ENCODE measurements at places on chromosomes 4 and X.

DNA sequence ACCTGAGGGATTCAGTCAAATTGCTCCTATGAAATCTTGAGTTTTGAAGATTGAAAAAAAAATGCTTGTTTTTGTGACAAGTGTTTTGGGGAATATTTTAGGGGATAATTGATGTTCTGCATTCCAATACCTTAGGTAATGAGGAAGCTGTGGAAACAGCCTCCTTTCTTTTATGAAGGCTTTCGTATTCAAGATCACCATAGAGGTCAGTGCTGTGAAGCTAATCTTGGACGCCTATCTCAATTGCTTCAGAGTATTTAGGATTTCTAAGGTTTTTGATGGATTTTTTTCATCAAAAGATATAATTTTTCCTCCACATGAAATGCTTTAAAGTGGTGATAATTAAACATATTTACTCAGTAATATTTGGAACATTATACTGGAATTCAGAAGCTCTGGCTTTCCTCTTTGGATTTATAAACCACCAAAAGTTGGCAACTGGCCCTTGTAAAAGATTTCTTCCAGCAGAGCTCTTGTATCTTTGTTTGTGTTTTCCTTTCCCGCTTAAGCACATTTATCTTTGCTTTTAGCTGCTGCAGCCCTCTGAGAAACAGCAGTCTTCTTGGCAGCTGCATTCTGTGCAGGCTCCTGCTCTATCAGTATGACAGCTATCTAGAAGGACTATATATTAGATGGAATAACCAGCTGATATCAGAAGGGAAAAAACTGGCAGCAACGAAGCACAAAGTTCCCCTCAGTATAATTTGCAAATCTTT is 63.7 kb downstream of the HMGB2 start:
- DNase-seq: no peak

- no peak for DNase-seq
Measured at GRCh38 chr4:138522366-138522765, 280.2 kb upstream of the SLC7A11 start.

- no peak for DNase-seq
Measured at GRCh38 chr4:160233141-160233540, 1130.3 kb downstream of the RAPGEF2 start.

- no peak for DNase-seq
Measured at GRCh38 chrX:44675362-44676024, 132.8 kb upstream of the FUNDC1 start.

DNA sequence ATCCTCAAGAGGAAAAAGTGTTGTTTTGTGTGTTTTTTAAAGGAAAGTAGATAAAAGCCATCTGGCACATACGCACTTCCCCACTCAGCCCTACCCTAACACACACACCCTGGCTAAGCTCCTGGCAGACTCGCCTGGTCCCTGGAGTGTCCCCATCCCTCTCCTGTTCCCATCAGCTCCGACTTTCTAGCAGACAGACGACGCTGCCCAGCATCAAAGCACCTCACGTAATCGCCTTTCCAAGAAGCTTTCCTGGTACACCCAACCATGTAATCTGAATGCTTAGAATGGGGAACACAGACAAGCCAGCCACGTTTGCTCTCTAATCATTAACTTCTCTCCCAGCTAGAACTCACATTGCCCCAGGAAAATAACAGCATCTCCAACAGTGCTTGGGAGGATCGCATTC is 116.2 kb downstream of the AFAP1 start:
- no peak for DNase-seq

DNA sequence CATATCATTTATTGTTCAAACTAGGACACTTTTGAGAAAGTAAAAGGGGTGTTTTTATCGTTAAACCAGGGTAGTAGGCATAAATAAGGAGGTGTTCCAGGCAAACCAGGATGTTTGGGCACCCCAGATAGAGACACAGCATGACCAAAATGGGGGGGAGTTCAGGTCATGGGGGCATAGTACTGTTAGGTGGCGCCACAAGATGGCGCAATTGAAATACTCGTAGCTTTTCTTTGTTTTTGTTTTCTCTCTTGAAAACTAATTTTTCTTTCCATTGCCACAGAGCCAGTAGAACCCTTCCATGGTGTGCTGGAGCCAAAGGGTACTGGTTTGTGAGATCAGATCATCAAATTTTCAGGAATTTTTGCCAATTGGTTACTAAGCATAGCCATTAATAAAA is 283.4 kb downstream of the BCOR start:
- no peak for DNase-seq

GRCh38 chr4:154073107-154073822 is 284.4 kb upstream of the SFRP2 start:
- DNase-seq: no peak

DNA sequence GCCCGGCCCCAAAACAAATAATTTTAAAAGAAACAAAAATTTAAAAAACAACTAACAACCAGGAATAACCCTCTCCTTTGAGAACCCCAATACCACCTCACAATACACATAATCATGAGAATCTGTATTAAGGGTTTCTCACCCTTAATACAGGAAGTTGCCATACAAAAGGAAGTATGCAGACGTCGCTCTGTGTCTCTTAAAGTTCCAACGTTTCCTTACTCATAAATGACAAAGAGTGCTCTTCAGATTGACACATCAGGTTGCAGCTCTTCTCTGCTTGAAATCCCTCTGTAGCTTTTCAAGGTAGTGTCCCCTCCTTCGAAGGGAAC is 73.9 kb upstream of the IRF2 start:
- DNase-seq: no peak

DNA sequence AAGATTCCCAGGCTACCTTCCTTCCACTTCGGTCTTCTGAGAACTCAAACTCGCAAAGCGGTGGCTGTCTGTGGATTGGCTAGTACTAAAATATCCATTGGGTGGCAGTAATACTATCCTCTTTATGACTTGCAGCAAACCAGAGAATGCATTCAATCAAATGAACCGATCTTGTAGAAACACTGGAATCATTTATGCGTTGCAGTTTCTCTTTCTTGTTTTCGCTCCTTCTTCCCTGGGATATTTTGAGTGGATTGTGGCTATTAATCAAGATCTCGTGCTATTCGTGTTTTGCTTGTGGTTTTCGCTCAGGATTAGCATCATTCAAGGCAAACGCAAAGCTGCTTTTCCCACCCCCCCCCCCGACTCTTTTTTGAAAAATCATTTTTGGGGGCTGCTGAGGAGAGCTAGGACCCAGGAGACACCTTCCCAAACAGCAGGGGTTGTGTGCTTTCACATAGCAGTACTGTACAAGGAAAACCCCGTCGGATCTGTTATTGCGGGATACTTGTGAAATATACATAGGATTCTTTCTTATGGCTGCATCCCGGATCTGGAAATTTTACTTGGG is at the start of gene IL1RAPL1:
Gene IL1RAPL1, plus strand, starts transcription at position 466 of the 571 bp plus-strand sequence.
- DNase-seq: no peak

DNA sequence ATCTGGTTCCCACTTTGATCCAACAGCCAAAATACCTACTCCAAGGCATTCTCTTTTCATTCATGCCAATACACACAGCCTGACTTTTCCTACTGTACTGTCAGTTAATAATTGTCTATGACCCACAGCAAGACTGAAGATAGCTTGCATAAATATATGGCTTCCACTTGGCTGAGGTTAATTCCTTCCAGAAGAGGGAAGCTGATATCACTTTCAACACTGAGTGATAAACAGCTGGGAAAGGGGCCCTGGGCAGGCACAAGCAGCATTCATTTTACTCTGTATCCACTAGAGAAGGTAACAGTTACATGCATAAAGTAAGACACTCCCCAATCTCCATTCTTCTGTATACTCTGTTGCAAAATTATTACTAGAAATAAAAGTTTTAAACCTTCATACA is 200.2 kb upstream of the UGT8 start:
- no peak for DNase-seq

DNA sequence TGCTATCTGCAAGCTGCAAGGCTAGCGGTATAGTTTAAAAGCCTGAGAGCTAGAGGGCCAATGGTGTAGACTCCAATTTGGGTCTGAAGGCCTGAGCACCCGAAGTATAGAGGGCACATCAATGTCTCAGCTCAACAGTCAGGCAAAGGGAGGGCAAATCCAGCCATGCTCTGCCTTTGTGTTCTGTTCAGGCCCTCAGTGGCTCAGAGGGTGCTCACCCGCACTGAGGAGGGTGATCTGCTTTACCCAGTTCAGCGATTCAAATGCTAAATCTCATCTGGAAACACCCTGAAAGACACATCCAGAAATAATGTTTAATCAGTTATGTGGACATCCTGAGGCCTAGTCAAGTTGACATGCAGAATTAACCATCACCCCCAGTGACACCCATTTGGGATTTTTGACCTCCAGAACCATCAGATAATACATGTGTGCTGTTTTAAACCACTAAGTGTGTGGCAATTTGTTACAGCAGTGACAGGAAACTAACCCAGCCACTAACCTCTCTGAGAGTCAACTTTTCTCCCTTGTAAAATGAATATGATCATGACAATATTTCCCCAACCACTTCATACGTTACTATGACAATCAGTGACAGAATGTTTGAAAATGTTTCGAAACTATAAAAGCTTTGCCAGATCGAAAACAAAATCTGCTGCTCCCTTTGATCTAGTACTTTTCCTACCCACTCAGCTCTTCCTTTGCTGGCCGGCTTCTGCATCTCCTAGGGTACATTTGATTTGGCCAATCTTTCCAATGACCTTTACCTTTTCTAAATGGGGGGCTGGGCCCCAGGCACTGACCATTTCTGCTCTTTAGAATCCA is 8.4 kb upstream of the TBL1X start:
- no peak for DNase-seq

DNA sequence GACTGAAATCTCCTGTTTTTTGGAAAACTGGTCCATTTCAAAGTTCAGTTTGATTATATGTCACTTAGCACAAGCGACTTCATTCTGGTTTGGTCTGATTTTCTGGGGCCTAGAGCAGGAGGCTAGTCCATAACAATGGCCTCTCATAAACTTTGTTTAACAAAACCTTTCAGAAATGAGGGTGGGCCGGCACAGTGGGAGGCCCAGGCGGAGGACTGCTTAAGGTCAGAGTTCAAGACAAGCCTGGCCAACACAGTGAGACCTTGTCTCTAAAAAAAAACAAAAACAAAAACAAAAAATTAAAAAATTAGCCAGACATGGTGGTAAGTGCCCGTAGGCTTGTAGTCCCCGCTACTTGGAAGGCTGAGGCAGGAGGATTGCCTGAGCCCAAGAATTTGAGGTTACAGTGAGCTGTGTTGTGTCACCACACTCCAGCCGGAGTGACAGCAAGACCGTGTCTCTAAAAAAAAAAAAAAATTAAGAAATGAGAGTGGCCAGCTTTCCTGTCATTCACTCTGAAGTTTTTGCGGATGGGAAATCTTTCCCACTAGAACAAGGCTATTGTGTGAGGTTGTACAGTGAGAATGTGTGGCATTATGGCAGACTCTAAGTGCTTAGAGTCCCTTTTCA is 1.2 kb upstream of the PLAC8 start:
- no peak for DNase-seq

DNA sequence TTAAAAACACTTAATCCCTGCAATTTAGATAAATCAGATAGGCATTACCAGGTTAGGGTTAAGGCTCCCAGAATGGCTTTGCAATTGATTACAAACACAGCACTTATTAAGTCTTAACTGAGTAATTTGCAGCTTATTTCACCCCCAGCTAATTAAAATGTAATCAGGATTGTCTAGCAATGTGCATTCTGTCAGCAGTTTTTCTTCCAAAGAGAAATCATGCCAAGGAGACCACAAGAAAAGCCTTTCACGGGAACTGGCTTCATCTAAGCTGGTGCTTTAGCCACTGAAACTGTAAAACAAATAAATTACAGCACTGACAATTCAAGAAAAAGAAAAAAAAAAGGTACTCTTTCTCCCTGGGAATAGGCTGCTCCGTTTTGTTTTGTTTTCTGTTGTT is 2.1 kb downstream of the ANOS1 start:
- DNase-seq: no peak

DNA sequence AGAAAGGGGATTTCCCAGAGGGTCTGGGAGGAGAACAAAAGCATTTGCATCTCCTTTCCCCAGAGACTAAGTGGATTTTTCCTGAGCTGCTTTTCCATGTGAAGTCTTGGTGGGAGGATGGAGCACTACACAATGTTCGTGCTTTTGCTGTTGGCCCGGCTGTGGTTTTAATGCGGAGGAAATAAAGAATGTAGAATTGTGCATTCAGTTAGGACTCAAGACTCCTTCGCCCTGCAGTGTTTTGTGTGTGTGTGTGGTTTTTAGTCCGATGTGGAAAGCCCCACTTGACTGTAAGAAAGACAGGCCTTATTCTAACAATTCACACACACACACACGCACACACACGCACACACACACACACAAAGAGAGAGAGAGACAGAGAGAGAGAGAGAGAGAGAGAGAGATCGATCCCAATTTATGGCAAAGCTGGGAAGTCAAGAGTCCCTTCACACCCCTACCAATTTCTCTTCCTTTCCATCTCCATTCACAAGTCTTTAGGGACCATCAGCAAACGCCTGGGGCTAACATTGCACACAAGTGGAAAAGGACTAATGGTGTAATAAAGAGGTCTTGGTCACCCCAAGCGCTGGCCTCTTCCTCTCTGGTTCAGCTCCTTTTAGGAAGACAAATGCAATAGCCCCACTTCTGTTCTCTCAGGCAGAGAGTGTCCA is 44.2 kb downstream of the CLDN34 start:
- DNase-seq: no peak

GRCh38 chr4:71445811-71446210 is 107.0 kb downstream of the SLC4A4 start:
- DNase-seq: no peak

DNA sequence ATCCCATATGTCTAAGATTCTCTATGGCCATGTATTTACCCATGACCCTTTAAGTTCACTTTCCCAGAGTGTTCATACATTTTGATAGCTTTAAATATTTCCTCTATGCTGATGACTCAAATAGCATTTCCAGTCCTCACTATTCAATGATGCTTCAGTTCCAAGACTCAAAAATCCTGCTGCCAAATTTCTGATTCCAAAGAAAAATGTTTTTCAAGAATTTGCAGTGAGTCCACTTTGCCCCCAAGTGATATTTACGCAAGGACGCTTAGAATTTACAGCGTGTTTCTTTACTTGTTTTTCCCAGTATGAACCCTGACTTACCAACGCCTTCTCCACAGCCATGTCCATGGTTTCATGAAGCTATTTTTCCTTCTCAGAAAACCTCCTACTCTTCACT is 127.9 kb upstream of the PCDH18 start:
- DNase-seq: no peak

- DNase-seq: no peak
Measured at GRCh38 chrX:15142084-15142715, 127.7 kb downstream of the ASB9 start.

GRCh38 chrX:23803931-23804381 is 21.0 kb downstream of the SAT1 start:
- no peak for DNase-seq

DNA sequence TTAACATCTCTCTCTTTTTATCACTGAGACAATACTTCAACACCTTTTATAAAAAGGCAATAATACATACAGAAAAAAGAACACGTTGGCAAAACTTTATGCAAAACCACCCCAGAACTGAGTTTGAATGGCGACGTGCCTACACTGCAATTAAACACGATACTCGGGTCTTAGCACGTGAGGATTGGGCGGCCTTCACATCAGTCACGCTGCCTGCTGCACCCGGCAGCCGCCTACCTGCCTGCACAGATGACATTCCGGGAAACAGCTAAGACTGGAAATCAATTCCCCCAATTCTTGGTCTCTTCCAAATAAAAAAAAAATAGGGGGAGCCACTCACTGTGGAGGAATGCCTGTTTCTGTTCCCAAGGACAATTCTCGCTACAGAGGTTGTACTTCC is 68.2 kb downstream of the NYX start:
- no peak for DNase-seq

All from stimulated activated CD8-positive, alpha-beta memory T cell treated with anti-CD3 and anti-CD28 coated beads, Interleukin-15, amount 100 ng/mL, for 48 hours (primary cell).